NCI-H82 (cell line): ENCODE measurements at places on chromosomes 2 and 18.
A peak's percentile ranks its signal among the peaks of the same experiment; 100 is the strongest.

DNA sequence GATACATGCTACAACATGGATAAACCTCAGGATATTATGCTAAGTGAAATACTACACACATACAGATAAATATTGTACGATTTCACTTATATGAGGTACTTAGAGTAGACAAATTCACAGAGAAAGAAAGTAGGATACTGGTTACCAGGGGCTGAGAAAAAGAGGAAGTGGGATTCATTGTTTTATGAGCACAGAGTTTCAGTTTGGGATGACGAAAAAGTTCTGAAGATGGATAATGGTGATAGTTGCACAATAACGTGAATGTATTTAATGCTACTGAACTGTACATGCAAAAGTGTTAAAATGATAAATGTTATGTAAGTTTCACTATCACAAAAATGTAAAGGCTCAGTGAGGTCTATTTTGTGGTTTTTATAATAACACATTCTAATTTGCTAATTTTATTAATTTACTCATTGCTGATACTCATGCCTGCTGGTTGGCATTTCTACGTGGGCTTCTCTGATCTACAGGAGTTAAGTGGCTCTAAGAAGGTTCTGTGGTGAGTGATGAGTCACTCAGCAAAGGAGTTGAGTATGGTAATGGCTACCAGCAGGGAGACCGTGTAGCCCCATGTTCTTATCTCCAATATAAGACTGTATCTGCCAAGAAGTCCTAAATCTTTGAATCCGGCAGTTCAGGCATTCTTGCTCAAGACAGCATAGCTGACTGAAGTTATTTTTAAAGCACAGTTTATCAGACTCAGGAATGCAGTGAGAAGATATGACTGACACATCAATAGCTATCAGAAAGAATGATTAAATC is 41.1 kb downstream of the UPP2 start:
- no peak for DNase-seq

DNA sequence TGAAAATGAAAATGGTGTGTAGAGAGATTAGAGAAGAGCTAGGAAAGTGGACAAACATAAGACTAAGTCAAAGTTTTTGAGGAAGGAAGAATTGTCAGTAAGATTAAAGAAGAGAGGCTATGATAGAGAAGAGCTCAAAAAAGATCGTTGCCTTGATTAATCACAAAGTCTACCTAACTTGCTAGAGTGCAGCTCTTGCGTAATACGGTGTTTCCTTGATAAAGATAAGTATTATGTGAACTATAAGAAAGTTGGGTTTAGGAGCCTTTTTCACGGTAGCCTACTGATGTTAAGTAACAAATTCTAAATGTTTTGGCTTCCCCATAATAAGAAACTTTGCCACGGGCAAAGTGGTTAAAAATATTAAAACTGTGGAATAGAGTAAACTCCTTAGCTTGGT is 226.4 kb upstream of the NRXN1 start:
- DNase-seq, result no peak

GRCh38 chr2:216984937-216985336 is 125.1 kb upstream of the TNP1 start:
- no peak for DNase-seq

DNA sequence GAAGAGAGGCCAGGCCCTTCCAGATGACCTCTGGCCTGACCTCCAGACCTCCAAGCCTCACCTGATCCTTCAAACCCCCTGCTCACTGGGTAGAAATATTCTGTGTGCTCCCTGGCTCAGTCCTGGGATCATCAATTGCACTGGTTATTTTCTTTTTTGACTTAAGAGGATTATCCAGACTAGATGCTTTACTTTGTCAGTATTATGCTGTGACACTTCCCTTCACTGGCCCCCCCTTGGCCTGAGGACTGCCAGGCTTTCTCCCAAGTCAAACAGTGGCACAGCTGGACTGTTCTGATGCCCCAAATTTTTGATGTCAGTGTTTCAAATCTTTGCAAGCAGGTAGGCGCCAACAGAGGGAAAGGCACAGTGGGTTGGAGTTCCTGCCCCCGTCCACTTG is 156.3 kb upstream of the SKOR2 start:
- peak; percentile 73 for DNase-seq

- DNase-seq, result no peak
Measured at GRCh38 chr2:9749546-9750223, 93.6 kb upstream of the TAF1B start.

DNA sequence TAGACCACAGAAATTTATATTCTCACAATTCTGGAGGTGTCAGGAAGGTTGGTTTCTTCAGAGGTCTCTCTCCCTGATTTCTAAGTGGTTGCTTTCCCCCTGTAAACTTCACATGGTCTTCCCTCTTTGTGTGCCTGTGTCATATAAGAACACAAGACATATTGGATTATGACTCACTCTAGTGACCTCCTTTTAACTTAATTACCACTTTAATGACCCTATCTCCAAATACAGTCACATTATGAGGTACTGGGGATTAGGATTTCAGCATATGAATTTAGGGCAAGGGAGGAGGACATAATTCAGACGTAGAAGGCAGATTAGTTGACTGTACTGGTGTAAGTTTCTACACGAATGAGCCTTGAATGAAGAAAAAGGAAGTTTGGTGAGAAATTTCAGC is 38.2 kb upstream of the EPHA4 start:
- DNase-seq, result peak; percentile 90
